ENCODE measurements at places on chromosomes 1 and 21.
A peak's percentile ranks its signal among the peaks of the same experiment; 100 is the strongest.

DNA sequence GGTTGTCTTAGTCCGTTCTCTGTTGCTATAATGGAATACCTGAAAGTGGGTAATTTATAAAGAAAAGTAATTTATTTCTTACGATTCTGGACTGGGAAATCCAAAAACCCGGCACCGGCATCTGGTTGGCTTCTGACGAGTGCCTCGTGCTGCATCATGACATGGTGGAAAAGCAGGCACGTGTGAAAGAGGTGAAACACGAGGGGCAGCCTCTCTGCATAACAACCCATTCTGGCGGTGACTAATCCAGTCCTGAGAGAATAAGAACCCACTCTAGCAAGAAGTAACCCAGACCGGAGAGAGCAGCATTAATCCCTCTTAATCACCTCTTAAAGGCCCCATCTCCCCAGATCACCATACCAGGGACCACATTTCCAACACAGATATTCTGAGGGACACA lies 2.7 kb upstream of the EDEM3 start:
- DNase-seq = no peak

- DNase-seq = no peak
Observed at GRCh38 chr1:225670806-225671733, 18.1 kb upstream of the ENAH start.

DNA sequence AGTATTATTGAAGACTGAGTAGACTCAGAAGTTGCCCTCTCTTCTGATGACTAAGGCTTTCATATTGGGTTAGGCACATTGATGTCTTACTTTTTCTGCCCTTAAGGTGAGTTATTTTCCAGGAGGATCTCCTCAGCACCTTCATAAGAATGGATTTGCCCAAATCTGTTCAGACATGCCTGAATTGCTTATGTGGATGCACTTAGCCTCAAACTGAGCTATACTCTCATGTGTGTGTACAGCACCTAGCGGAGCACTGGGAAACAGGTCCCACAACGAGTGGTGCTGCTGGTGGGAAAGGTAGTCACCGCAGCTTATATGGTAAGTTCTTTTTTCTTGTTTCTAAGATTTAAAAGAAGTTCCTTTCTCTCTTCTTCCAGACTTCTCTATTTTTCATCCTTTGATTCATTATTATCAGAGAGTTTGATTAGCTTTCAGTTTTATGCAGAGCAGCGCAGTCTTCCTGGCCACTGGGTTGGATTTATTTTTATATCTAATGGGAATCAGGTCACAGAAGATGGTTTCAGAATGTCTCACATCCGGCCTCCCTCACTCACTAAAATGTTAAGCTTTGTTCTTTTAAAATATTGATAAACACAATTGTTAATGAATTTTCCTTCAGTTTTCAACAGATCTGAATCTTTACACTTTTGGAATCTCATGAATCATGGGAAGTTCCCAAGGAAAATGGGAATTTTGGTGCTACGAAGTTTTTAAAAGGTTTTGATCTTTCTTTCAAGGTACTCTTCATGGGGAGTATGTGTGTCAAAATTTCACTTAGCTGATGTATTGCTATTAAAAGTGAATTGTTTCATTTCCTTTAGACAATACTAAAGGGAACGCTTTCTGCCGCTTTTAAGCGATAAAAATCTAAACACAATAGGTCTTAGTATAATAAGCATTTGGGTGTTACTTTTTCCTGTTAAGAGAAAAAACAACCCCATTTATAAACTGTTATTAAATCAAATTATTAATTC lies 58.5 kb downstream of the EXTL2 start:
- DNase-seq = peak; percentile 49

DNA sequence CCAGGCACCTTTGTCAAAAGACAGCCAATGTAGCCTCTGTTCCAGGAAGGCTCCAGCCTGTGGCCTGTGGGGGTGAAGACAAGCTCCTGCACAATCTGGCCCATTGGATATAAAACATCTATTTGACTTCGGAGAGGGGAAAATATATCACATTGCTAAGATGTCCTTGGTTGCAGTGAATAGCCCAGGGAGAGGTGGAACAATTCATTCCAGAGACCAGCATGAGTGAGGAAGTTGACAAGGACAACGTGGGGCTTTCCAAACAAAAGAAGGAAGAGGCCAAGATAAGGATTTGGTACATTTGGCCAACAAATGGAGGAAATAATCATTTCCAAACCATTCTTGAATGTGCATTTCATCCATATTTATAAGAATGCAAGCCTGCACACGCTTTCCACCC lies 187.0 kb downstream of the ETS2 start:
- no peak for DNase-seq

- DNase-seq = peak; percentile 23
Observed at GRCh38 chr1:218996362-218996761, 177.3 kb upstream of the LYPLAL1 start.

GRCh38 chr21:43926196-43926595 lies 61.2 kb downstream of the AGPAT3 start:
- DNase-seq = no peak

- DNase-seq = no peak
Observed at GRCh38 chr1:191508239-191508638, 650.0 kb upstream of the RGS18 start.

GRCh38 chr1:39129514-39129913 lies 75.0 kb upstream of the MACF1 start:
- DNase-seq = peak; percentile 70

DNA sequence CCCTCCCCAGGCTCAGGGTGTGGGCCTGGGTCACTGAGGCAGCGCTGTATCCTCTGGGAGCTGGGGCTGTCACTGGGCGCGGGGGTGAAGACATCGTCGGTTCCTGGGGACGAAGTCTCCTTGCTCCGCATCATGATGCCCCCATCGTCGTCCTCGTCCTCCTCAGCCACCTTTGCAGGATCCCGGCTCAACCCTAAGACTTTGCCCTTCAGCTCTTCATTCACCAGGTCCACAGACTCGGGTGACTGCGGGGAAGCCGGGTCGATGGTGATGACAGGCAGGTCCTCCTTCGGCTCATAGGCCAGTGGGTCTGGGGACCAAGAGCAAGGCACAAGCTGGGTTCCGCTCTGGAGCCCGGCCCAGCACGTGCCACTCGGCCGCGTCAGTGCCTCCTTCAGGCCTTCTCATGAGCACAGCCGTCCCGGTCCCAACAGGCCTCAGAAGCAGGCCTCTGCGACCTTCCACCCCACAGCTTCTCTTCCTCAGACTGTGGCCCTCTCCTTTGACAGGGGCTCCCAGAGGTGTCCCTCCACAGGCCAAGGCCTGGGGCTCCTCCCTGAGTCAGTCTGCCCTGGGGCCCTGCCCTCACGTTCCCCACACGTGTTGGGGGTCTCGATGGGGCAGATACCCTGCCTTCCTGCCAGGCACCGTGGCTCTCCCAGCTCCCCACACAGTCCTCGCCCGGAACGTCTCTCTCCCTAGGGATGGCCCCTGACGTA lies 54.4 kb downstream of the SLC9A1 start:
- DNase-seq = no peak

DNA sequence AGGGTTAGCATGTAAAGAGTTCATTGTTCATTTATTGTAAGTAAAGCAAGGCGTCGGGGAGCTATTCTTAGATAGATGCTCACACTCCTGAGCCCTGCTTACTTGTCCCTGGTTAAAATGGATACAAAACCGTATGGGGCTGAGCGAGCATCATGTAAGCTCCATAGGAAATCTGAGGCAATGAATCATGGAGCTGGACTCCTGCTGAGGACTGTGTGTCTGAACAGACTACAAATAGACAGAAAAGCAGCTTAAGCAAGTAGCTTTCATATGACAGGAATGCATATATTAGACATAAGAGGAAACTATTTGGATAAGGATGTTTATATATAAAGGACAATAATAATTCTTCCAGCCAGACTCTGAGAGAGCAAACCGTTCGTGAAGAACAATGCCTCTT lies 604.9 kb upstream of the PTBP2 start:
- peak; percentile 72 for DNase-seq

- no peak for DNase-seq
Observed at GRCh38 chr1:28832966-28833365, 21.0 kb downstream of the OPRD1 start.

DNA sequence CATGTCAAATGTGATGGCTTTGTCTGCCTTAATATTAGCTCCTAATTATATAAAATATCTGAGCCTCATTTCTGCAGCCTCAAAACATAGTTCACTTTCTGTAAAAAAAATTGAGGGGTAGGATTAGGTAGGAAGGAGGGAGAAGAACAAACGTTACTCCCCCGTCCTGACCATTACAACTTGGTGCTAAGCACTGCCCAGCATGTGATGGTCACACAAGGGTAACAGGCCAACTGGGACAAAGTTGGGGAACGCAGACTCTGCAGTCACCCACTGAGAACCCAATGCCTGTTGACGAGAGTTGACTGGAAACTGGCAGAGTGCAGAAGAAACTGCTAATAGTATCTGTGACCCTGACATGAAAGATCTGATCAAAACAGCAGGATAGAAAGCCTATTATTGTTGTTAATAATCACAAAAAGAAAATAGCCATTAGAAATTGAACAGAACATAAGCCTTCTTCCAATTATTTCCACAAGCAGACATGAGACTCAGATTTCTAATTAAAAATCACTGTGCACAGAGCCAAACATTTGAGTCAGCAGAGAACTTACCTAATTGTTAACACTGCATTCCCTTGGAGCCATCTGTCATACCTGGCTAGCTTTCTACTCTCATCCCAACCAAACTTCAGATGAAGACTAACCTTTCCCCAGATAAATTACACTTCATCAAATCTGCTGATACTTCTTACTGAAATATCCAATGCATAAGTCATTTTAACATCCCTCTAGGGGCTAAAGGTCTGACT lies 5.5 kb downstream of the SORT1 start:
- DNase-seq = peak; percentile 62

- DNase-seq = peak; percentile 81
Observed at GRCh38 chr1:100629391-100629790, 90.2 kb upstream of the VCAM1 start.

DNA sequence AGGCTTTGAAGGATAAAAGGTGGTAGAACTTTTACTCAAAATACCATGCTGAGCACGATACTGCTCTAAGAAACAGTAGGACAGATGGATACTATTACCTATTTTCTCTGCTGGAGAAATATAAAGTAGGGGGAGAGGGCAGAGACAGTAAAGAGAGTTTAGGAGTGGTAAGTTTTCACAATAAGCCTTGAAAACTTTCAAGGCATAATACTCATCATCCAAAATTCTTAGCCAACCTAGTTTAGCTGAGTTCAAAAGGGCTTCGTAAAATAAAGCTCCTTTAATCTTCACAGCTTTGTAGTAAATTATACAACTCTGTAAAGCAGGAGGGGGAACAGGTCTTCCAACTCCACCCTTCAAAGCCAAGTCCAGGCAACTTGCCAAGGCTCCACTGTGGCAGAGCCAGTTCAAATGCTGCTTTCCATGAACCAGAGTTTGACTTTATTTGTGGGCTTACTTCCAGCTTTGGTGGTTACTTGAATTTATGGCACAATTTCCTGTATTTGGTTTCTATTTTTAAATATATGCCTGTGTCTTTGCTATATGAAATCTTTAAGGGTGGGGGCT lies 15.5 kb downstream of the TEX38 start:
- DNase-seq = peak; percentile 58

GRCh38 chr21:36175771-36176565 lies 19.3 kb downstream of the DOP1B start:
- no peak for DNase-seq

- no peak for DNase-seq
Observed at GRCh38 chr1:231335663-231336602, 1.7 kb downstream of the EXOC8 start.

DNA sequence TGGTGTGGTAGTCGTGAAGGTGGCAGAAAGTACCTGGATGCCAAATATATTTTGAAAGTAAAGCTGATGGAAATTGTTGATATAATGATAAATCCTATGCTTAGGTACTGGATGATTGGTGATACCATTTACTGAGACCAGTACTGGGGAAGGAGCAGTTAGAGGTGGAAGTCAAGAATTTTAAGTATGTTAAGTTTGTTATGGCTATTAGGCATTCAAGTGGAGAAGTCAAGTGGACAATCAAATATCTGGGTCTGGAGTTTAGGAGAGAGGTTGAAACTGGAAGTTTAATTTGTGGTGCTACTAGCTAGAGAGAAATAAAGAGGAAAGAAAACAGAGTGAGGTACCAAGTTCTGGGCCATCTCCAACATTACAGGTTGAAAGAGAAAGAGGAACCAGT lies 89.1 kb downstream of the ATF6 start:
- no peak for DNase-seq

DNA sequence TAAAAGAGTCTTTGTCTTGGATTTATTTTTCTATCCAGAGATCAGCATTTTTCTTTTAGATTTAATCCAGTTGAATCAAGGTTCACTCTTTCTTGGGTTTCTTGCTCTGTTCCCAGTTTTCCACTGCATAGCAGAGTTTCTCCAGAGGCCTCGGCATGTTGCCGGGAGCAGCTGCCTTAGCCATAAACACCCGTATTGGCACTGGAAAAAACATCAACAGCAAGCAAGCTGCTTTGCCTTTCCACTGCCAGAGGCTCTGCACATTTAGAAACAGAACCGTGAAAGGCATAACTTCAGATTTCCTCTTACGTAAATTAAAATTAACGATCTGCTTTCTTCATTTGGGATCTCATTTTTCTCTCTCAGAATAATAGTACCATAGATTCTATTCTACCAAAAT lies 181.8 kb upstream of the L1TD1 start:
- no peak for DNase-seq

- no peak for DNase-seq
Observed at GRCh38 chr1:85571181-85571759, 9.3 kb upstream of the CCN1 start.

DNA sequence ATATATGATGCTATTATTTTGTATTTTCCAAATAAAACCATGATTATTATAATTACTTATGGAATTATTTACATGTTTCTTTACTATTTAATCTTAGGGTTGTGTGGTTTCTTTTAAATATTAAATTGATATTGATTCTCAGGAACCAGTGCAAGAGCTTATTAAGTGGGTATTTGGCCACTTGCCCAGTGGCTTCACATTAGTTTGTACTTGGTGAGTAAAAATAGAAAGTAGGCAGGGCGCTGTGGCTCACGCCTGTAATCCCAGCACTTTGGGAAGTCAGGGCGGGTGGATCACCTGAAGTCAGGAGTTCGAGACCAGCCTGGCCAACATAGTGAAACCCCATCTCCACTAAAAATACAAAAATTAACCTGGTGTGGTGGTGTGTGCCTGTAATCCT lies 497.1 kb downstream of the PTPRC start:
- no peak for DNase-seq

DNA sequence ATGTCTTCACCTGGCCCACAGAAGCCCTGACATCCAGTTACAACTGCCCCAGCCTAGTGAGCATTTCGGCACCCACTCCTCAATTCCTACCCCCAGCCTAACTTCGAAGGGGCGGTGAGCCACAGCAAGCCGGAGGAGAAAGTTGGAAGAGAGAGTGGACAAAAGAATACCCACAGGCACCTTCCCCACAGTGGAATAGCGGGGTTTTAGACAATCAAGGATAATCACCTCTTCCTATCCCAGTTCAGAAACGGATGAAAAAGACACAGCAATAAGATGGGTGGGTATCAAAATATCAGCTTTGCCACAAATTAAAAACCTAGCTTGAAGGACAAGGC lies 1.3 kb upstream of the LSS start:
- no peak for DNase-seq

Data from choroid plexus epithelial cell (primary cell).